ENCODE measurements at places on chromosomes 5 and 9.

GRCh38 chr5:73155271-73156222 is 17.4 kb upstream of the TMEM174 start:
- DNase-seq, result no peak

DNA sequence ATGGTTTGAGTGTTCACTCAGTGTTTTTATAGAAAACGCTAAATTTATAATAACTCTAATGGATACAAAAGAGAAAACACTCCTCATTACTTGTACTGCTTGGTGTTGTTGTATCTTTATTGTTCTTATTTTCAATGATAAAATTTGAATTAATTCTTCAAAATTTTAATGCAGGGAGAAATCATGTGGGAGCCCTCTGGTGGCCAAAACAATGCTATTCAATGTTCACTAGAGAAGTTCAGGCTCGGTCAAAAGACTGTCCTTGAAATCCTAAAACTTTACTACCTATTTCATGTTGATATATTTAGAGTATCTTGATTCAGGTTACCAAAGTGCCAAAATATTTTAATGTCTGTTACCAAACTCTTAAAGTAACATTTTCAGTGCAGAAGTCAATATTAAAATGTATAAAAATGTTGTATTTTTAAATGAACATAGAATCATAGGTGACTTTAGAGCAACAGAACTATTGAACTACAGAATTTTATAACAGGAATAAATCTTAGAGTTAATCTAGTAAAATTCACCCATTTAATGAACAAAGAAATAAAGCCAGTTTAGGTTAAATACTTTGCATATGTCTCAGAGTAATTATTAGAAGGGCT is 1259.8 kb downstream of the PTPRD start:
- no peak for DNase-seq

DNA sequence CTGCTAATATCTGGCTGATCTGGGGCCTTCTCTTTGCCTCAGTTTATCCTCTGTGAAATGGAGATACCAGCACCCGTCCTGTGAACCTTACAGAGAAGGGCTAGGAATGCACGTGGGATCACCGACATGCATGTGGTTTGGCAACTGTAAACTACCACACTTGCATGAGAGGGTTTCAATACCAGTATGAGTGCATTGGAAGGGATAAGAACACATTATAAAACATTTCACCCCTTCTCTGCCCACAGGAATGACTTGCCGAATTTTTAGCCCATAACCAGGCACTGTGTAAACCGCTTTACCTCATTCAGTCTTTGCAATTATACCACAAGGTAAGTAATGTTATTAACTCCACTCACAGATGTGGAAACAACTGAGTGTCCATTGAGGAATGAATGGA is 8.9 kb upstream of the RAB14 start:
- DNase-seq, result no peak

GRCh38 chr9:76257311-76257710 is 136.9 kb downstream of the RFK start:
- DNase-seq, result no peak

DNA sequence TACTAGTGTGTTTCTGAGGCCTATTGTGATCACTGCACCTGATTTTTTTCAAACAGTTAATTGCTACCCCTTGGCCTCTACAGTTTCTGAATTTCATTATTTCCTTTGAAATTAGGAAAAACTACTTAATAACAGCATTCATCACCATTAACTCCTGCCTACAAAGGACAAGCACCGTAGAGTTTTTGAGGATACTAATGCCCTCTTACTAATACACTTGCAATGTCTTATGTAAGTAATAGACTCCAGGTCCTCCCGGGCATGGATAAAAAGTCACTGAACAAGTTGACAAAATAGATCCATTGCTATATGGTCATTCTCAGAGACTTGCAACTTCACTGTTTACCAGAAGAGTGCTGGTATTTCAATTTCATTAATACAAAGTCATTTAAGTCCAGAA is 1172.5 kb downstream of the CDH12 start:
- DNase-seq, result no peak

- DNase-seq, result no peak
Observed at GRCh38 chr5:66869347-66869746, 273.2 kb downstream of the MAST4 start.

DNA sequence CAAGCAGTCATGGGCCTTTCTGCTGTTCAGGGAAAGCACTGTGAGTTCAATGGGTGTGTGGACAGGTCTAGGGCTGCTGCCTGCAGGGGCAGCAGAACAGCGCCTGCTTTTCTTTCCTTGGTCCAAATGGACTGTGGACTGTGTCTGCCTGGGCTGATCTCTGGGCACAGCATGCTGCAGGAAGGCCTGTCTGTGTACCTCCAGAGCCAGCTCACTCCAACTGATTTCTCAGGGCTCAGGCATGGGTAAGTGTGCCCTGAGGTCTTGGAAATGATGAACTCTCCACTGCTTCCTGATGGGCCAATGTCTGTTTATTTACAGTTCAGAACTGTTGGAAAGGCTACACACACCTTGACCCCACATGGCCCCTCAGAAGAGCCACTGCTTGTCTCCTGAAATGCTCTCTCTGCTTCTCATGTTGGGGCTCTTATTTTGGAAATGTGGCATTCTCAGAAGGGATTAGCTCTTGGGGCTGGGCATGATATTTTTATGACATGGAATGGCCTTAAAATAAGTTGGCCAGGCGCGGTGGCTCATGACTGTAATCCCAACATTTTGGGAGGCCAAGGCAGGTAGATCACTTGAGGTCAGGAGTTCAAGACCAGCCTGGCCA is 27.0 kb downstream of the SLC22A4 start:
- DNase-seq, result no peak

DNA sequence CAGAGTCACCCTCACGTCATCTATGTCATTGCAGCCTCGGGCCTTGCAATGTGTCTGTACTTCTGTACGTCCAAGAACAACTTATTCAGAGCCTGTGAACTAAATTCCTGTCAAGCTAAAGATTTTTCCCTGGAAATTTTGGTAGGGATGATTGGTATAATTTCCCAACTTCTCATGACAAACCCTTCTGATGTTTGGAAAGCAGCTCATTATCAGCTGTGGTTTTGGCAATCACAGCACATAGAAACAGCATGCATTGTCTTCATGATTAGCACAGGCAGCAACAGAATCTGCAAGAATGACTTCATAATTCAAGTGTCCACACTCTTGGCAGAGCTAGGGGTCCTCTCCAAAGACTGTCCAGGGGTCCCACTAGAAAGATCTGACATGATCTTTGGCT is 49.5 kb downstream of the APBA1 start:
- DNase-seq, result no peak

- no peak for DNase-seq
Observed at GRCh38 chr5:102341681-102342288, 45.7 kb upstream of the SLCO4C1 start.

DNA sequence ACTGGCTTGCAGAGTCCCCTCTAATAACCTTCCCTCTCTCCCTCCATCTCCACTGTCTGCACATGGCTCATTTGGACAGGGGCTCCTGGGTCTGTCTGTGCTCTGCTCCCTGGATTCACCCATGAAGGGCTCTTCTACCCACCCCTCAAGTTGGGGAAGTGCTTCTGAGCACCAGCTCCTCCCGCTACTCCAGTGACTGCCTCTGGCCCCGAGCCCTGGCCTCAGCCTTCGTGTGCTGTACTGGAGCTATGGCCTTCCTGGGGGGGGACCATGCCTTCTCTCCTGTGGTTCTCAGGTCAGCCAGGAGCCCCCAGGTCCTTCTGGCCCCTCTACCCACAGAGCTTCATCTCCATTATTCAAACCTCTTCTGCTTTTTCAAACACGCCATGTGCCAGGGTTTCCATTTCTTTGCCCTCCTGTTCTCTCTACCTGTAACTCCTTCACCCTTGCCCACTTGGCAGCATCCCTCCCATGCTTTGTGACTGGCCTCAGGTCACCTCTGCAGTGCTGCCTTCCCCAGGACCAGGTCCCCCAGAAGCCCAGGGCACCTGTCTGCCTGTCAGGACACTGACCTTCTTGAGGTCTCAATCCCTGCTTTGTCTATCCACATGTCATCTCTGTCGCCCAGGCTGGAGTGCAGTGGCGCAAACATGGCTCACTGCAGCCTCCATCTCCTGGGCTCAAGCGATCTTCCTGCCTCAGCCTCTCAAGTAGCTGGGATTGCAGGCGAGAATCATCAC is 9.5 kb downstream of the SH3PXD2B start:
- DNase-seq, result no peak

GRCh38 chr5:50575740-50576139 is 90.7 kb upstream of the PARP8 start:
- DNase-seq, result no peak

DNA sequence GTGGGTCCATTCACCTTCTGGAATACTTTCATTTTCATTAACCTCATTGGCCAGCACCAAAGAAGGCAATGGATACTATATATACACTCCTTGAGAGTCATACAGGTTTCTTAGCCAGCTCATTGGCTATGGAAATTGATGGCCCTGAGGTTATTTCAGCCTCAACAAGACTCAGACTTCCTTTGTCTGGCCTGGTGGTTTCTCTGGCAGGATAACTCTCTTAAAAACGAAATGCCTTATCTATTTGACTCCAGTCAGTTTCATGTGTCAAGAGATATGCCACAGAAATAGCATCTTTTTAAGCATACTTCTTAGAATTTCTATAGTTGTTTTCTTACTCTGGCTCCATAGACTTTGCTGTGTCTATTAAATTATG is 28.9 kb downstream of the CDH9 start:
- DNase-seq, result no peak

DNA sequence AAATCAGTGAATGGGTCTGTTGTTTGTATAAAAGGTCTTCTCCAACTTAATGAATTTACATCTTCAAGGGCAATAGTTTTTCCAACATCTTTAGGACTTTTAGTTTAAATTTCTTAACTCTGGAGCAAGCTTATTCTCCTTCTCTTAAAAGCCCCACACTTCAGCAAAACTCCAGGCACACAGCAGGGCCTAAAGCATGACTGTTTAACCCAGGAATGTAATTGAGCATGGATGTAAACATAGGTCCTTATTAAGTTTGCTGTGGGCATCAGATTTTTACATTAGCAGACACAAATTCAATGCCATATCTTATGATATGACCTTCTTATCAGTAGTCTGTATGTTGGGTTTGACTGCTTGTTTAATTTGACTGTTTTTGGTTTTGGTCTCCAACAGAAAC is 78.9 kb downstream of the ABCA1 start:
- DNase-seq, result no peak

DNA sequence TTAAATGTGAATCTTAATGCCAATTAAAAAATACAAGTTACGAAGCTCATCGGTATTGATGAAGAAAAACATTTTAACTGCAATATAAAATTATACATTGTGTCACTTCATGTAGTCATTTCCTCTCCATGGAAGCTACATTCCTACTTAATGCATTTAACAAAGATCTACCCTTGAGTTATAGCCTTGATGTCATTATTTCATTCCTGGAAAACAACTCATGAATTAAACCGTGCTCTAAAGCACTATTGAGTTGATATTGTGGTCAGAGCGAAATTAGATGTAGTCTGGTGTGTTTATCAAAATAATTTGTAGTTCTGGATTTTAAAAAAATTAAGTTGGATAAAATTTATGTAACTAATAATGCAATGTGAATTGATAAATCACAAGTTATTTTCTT is 11.1 kb downstream of the C5orf47 start:
- no peak for DNase-seq

- DNase-seq, result no peak
Observed at GRCh38 chr5:54956922-54957321, 28.5 kb downstream of the ESM1 start.

- DNase-seq, result no peak
Observed at GRCh38 chr9:115590011-115590410, 472.1 kb upstream of the TNC start.

GRCh38 chr5:112161392-112161748 is 257.7 kb downstream of the EPB41L4A start:
- no peak for DNase-seq

GRCh38 chr9:131590907-131591844 is 45.9 kb downstream of the PRRT1B start:
- peak; percentile 78 for DNase-seq

GRCh38 chr5:54545796-54546195 is 28.2 kb downstream of the SNX18 start:
- no peak for DNase-seq

GRCh38 chr5:155522540-155522939 is 509.0 kb downstream of the KIF4B start:
- DNase-seq, result no peak

- DNase-seq, result no peak
Observed at GRCh38 chr9:137318602-137319001, 16.5 kb upstream of the NRARP start.

- no peak for DNase-seq
Observed at GRCh38 chr5:154140381-154140780, 50.2 kb upstream of the GALNT10 start.

GRCh38 chr5:177487975-177488374 is 9.4 kb downstream of the PDLIM7 start:
- no peak for DNase-seq

DNA sequence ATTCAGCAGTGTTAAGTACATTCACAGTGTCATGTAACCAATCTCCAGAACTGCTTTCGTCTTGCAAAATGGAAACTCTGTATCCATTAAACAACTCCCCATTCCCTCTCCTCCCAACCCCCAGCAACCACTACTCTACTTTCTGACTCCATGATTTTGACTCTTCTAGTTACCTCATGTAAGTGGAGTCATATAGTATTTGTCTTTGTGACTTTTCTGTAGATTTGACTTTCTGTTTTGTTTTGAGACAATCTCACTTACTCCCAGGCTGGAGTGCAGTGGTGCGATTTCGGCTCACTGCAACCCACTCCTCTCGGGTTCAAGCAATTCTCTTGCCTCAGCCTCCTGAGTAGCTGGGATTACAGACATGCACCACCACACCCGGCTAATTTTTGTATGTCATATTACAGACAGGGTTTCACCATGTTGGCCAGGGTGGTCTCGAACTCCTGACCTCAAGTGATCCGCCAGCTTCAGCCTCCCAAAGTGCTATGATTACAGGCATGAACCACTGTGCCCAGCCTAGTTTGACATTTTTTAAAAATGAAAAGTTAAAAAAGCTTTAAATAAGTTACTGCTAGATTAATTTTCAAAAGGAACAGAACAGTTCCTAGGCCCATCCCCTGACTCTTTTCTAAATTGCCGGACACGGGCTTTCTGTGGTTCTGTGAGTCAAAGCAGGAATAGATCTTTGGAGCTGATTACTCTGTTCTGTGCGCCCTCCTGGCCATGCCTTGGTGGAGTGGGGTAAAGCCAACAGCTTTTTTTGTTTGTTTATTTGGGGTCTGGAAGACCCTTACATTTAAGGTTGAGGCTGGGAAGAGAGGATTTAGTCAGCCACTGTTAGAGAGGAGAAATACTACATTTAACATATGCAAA is 59.3 kb downstream of the RALGPS1 start:
- DNase-seq, result no peak

GRCh38 chr9:15246243-15246642 is 60.8 kb downstream of the TTC39B start:
- DNase-seq, result no peak

DNA sequence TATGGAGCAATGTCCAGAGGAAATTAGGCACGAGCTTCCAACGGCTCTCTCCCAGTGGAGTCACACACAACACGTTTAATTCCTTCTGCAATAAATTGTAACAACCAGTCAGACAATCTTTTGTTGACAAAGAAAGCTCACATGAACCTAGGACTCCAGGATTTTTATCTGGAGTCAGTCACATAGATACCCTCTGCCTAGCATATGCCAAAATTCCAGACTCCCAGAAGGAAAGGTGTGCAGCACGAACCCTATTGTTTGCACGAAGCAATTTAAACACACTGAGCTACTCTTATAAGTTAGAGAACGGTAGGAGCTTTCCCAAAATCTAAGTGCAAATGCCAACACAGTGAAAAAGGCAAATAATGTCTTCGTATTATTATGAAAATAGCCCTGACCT is 67.1 kb downstream of the TEX10 start:
- DNase-seq, result no peak

- no peak for DNase-seq
Observed at GRCh38 chr9:133889584-133890301, 102.4 kb downstream of the VAV2 start.

Measured in activated gamma-delta T cell treated with Interleukin-2 at 50 U/mL for 16 hours (primary cell).